Putamen (tissue), 1 donor: ENCODE measurements at places on chromosomes 3 and 15.

- DNase-seq = no peak
These were observed 81.6 kb downstream of the MME start for GRCh38 chr3:155161640-155162292.

DNA sequence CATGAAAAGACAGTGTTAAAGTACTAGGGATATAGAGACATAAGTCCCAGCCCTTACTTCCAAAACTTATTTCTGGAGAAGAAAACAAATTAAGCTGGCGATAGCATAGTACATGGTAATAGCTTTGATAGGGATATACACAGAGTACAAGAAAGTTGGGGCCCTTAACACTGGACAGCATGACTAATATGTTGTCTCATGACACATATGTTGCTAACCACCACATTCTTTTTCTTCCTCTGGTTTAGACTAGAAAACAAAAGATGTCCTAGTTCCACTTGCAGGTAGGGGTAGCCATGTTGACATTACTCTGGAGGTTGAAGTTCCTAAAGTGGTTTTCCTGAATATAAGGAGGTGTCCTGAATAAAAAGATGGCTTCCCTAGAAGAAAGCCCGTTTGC lies 75.3 kb downstream of the RFX7 start:
- DNase-seq = no peak

GRCh38 chr15:58773024-58773423 lies 1.9 kb downstream of the MINDY2 start:
- DNase-seq = no peak

DNA sequence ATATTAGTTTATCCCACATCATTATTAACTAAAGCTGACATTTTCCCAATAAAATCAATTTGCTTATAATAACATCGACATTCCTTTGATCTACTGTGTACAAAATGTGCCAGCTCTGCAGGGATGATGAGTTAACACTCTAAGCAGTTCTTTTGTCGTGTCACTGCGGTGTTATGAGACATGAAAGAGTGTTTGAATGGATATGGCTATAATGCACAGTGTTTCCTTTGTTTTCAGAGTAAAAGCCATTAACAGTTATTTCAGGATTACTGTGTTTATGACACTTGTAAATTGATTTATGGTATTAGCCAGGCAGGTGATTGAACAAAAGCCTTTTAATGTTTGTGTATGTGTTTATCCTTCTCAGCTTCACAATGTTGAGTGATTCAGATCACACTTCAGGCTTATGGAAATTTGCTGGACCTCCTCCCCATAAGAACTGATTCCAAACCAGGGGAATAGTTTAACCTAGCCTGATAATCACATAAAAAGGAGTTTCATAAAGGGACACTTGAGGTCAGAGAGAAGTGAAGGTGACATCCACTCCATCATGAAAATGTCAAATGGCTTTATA lies 115.7 kb downstream of the CHL1 start:
- no peak for DNase-seq

DNA sequence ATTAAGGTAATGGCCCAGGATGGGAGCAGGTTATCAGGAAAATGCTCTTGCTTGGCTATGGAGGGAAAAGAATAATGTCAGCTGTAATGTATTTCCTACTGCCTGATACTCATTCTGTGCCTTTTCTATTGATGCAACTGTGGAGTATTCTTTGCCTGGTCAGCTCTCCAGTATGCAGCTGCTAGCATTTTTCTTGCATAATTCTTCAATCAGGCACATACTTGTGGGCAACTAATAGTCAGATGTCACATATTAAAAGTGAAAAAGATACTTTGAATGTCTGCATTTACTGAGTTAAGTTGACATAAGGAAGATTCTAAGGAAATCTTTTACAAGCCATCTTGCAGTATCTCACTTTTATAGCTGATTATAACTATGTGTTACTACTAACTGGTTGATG lies 29.5 kb downstream of the CD80 start:
- no peak for DNase-seq

DNA sequence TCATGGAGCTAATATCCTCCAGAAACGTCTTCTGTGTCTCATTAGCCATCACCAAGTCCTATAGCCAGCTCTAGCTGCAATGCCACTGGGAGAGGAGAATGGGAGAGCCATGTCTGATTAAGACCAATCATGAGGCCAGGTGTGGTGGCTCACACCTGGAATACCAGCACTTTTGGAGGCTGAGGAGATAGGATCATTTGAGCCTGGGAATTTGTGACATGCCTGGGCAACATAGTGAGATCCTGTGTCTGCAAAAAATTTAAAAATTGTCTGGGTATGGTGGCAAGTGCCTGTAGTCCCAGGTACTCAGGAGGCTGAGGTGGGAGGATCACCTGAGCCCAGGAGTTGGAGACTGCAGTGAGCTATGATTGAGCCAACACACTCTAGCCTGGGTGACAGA lies 13.1 kb downstream of the MGLL start:
- no peak for DNase-seq

- DNase-seq = peak; percentile 54
These were observed 33.8 kb downstream of the DRD3 start for GRCh38 chr3:114144909-114145688.

- no peak for DNase-seq
These were observed 556 bp downstream of the CHP1 start for GRCh38 chr15:41231422-41232226.

- no peak for DNase-seq
These were observed 31.5 kb upstream of the PRSS50 start for GRCh38 chr3:46749129-46749528.

DNA sequence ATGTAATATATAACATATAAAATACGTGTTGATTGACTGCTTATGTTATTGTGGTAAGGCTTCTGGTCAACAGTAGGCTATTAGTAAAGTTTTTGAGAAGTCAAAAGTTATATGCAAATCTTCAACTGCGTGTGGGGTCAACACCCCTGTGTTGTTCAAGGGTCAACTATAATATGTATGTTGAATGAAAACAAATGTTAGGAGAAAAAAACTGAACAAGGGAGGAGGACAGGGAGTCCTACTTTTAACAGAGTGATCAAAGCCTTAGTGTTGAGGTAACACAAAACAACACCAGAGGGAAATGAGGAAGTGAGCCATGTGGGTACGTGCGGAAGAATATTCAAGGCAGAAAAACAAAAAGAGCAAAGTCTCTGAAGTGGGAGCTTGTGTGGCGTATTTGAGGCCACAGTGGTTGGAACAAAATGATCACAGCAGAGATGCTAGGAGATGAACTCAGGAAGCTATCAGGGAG lies 62.5 kb downstream of the SFMBT1 start:
- DNase-seq = peak; percentile 15

DNA sequence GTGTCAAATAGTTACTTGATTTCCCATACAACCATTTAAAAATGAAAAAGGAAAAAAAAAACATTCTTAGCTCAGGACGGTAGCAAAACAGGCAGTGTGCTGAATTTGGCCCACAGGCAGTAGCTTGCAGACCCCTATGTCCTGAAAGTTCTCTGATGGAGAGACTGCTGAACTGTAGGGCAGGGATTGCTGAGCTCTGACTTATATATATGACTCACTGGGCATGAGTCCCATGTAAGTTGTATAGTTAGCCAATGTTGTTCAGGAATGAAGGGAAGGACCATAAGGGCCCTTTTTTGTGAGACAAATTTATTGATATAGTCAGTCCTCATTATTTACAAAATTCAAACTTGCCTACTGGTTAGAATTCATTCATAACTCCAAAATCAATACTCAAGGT lies 36.9 kb upstream of the FRMD4B start:
- DNase-seq = no peak
